ENCODE measurements at places on chromosomes 16 and 17.

DNA sequence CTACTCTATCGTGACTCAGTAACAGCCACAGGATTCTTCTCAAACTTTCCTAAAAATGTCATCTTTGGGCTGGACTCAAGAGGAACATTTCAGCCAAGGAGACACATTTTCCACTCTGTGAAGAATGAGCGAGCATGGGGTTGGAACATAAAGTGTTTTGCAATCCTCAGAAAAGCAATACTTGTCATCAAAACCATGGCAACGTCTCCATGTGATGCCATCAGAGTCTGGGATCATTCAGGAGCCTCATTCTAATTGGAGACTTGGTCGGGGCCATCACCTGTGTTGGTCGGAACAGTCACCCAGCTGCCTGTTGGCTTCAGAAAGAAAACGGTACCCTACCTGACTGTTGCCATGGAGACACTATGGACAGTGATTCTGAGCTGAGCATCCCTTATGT, 25.5 kb downstream of the MYOCD start:
- DNase-seq = peak; percentile 35

DNA sequence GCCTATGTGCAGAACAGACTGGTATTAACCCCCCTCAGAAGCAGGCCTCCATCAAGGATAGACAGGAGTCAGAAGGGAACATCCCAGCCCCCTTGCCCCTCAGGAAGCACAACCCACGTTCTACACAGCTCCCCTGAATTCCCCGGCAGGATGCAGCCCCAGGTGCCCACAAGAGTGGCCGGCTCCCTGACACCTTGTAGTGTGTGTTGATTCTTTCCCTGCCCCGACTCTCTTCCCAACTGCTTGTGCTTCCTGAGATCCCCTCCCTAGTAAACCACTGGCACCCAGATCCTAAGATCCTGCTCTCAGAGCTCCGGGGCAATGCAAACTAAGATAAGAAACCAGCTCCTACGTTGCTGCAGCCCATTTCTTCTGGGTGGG, 34.8 kb upstream of the LITAF start:
- no peak for DNase-seq

GRCh38 chr17:63998050-63998720, at the start of gene PRR29:
PRR29 (plus strand) TSS chr17:63998351; CDS start chr17:63998365, 14 bp downstream.
- peak; percentile 54 for DNase-seq

DNA sequence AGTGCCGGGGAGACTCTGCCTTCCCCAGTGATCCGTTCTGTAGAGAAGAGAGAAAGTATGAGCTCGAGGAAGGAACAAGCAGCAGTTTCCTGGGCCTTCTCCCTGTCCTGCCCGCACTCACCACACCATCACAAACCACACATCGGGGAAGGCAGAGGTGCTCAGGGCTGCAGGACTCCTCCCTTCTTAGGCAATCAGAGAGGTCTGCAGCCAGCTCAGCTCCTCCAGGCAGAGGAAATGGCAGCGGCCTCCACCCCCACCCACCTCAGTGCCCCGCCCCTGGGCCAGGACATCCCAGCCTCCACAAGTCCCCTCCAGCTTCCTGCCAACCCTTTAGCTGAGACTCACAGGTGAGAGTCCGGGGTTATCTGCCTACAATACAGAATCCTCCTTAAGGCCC, 2.0 kb downstream of the ZNF319 start:
- no peak for DNase-seq

DNA sequence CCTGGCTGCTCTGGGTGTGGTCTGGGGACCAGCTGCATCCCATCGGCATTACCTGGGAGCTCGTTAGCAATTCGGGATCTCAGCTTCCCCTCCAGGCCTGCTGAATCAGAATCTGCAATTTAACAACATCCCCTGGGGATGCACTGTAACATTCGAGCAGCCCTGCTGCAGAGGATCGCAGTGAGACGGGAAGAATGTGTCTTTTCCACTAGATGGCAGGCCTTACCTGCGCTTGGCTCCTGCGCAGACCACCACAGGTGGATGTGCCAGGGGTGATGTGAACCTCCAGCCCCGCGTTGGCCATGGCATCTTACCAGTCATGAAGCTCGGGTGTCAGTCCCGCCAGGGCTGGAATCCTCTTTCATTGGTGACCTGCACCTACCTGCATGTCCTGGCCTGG, 209.9 kb downstream of the PRKCB start:
- no peak for DNase-seq

All from fibroblast of skin of right biceps (primary cell).